Left lung (tissue), 14 donors: ENCODE measurements at places on chromosomes 16 and 17. TPM values are rescaled to one million over a fixed set of nuclear protein-coding genes. Genes with fewer than 3 reads are reported as not detected.

DNA sequence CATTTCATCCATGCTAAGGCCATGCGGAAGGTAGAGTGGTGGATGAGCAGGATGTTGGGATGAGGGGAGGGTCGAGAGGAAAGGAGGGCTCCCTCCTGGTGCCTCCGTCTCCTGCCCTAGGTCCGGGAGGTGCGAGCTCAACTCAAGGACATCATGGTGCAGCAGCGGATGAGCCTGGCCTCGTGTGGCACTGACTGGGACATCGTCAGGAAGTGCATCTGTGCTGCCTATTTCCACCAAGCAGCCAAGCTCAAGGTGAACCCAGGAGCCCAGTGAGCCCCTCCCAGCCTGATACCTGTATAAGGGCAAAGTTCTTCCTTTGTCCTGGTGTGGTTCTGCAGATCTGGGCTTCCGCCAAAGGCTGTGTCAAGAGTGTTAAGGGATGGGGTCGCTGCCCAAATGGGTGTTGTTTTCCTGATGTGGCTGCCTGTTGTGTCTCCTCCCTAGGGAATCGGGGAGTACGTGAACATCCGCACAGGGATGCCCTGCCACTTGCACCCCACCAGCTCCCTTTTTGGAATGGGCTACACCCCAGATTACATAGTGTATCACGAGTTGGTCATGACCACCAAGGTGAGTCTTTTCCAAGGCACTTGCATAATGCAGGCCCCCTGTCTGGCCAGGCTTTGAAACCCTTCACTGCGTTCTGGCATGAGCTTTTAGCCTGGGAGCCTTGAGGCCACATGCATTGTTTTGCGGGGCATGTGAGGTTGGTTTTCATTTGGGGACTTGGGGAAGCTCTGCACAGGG is 14.9 kb downstream of the DHX38 start:
- H3K4me1 ChIP-seq = no peaks in the 10 kb centered on the region
- no peaks in the 10 kb centered on the region for H3K27me3 ChIP-seq
- no peak overlapping the region for H3K27ac ChIP-seq
- H3K4me3 ChIP-seq = no peak overlapping the region

Gene CRISPLD2
- polyA plus RNA-seq = 20.6 TPM

Gene GRIN2A
- 0.96 TPM for polyA plus RNA-seq

- H3K36me3 ChIP-seq = no peaks in the 10 kb centered on the region
- no peaks in the 10 kb centered on the region for H3K27me3 ChIP-seq
- no peaks in the 10 kb centered on the region for H3K4me1 ChIP-seq
- H3K27ac ChIP-seq = no peak overlapping the region
- no peak for DNase-seq
Measured at GRCh38 chr17:58679263-58680037, 12.4 kb downstream of the TEX14 start.

DNA sequence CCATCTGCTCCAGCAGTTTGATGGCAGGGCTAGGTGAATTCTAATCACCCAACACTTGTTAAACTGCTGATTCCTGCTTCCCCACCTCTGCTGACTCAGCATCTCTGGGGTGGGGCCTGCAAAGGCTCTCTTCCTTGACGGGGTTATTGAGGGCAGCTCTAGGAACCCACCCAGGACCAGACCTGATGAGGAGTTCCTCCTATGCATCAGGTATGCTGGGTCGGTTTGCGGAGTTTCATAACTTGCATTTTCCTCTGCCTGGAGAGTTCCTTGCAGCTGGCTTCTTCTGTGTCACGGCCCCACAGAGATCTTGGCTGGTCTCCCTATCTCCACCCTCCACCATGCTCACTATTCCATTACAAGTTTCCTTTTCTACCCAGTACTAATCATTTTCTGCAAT is 93.4 kb upstream of the CCL2 start:
- no peak for DNase-seq
- H3K27me3 ChIP-seq = peaks cover 87% of the 10 kb centered on the region
- H3K36me3 ChIP-seq = no peaks in the 10 kb centered on the region
- no peaks in the 10 kb centered on the region for H3K4me1 ChIP-seq
- no peak overlapping the region for H3K27ac ChIP-seq
- no peak overlapping the region for H3K4me3 ChIP-seq

GRCh38 chr16:64983963-64984362 is 137.9 kb downstream of the CDH11 start:
- no peaks in the 10 kb centered on the region for H3K4me1 ChIP-seq
- no peaks in the 10 kb centered on the region for H3K27me3 ChIP-seq
- H3K36me3 ChIP-seq = no peaks in the 10 kb centered on the region
- no peak overlapping the region for H3K4me3 ChIP-seq

GRCh38 chr16:47486856-47487255 is 25.7 kb downstream of the PHKB start:
- H3K4me3 ChIP-seq = no peak overlapping the region
- DNase-seq = no peak
- no peak overlapping the region for H3K27ac ChIP-seq
- H3K4me1 ChIP-seq = no peaks in the 10 kb centered on the region
- no peaks in the 10 kb centered on the region for H3K27me3 ChIP-seq
- no peaks in the 10 kb centered on the region for H3K36me3 ChIP-seq

- H3K4me1 ChIP-seq = no peaks in the 10 kb centered on the region
- DNase-seq = peak; percentile 24
- H3K27ac ChIP-seq = no peak overlapping the region
- no peaks in the 10 kb centered on the region for H3K36me3 ChIP-seq
Measured at GRCh38 chr16:59385959-59386358, 651.8 kb upstream of the GOT2 start.

DNA sequence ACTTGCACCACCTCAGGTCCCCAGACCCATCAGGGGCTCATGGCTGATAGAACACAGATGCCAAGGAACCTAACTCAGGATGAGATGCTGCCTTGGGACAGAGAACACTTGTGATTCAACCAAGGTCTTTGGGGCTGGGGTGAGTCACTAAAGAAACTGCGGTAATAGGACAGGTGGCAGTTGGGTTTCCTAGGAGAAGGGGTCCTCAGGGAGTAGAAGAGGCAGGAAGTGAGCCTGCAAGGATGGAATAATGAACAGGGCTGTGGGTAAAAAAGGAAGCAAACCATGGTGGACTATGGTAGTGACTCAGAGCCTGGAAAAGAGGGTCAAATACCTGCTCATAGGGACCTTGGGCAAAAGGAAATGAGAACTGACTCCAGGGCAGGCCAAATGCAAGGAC is 6.5 kb upstream of the PNPO start:
- DNase-seq = no peak
- no peaks in the 10 kb centered on the region for H3K36me3 ChIP-seq
- H3K27ac ChIP-seq = no peak overlapping the region
- H3K27me3 ChIP-seq = no peaks in the 10 kb centered on the region
- H3K4me1 ChIP-seq = no peaks in the 10 kb centered on the region

- H3K36me3 ChIP-seq = no peaks in the 10 kb centered on the region
- H3K4me1 ChIP-seq = peaks cover 8% of the 10 kb centered on the region
- DNase-seq = no peak
- no peak overlapping the region for H3K27ac ChIP-seq
Measured at GRCh38 chr16:79764415-79765110, 164.0 kb upstream of the MAF start.

- DNase-seq = peak; percentile 64
- H3K4me1 ChIP-seq = peaks cover 28% of the 10 kb centered on the region
- peak overlapping the region; percentile 78 for H3K27ac ChIP-seq
- H3K36me3 ChIP-seq = no peaks in the 10 kb centered on the region
Measured at GRCh38 chr16:79598348-79599181, 2.0 kb downstream of the MAF start.

GRCh38 chr16:73161977-73162376 is 114.0 kb upstream of the ZFHX3 start:
- H3K27ac ChIP-seq = no peak overlapping the region
- H3K27me3 ChIP-seq = no peaks in the 10 kb centered on the region
- H3K36me3 ChIP-seq = no peaks in the 10 kb centered on the region
- no peak for DNase-seq

- no peak overlapping the region for H3K27ac ChIP-seq
- H3K4me3 ChIP-seq = no peak overlapping the region
- no peak for DNase-seq
- H3K4me1 ChIP-seq = no peaks in the 10 kb centered on the region
Measured at GRCh38 chr17:55735731-55736405, 13.2 kb upstream of the TMEM100 start.
